ENCODE measurements at places on chromosomes 12 and 14.

GRCh38 chr14:68685419-68686204 is 107.3 kb downstream of the ZFP36L1 start:
- DNase-seq = peak; percentile 88

GRCh38 chr14:54446161-54446693 is 5.1 kb upstream of the CNIH1 start:
- peak; percentile 84 for DNase-seq

GRCh38 chr12:86663716-86664115 is 407.5 kb upstream of the MGAT4C start:
- DNase-seq = no peak

- DNase-seq = no peak
Observed at GRCh38 chr14:72553161-72553560, 340.7 kb downstream of the DPF3 start.

DNA sequence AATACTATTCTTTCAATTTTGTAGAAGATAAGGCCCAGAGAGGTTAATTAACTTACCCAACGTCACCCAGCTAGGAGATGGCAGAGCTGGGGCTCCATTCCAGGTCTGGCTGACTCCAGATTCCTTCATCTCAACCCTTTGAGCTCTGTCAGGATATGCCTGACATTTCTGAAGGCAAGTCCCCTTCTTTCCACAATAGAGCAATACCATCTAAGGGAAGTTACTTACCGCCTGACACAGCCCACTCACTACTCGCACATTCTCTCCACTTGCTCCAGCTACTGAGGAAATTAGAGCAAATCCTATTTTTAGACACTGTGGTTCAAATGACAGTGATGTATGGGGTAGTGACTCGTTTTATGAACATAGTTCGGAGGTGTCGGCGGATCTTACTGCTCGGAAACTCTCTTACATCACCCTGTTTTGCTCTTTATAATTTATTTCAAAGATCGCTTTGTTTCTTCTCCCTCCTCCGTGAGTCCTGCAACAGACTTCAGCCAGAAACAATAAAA is 2.0 kb upstream of the WSCD2 start:
- DNase-seq = no peak

DNA sequence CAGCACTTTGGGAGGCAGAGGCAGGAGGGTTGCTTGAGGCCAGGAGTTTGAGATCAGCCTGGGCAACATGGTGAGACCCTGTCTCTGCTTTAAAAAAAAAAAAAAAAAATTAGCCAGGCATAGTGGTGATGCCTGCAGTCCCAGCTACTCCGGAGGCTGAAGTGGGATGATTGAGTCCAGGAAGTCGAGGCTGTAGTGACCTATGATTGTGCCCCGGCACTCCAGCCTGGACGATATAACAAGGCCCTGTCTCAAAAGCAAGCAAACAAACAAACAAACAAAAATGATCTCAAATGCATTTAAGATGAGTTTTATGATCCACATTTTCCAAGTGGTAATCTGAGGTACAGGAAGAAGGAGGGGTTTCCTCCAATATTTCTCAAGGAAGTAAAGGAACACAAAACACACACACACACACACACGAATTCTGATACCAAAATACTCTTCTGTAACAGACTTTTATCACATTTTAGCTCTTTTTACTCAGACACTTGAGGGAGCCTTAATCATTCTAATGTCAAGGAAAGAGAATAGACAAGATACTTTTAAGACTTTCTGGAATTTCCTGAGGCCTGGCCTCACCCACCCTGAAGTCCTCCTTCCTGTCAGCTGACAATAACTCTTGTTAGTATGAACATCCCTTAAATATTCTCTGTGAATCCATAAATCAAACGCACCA is 44.4 kb upstream of the CERS5 start:
- DNase-seq = no peak

GRCh38 chr14:24670594-24670993 is 36.6 kb upstream of the GZMB start:
- no peak for DNase-seq

- no peak for DNase-seq
Observed at GRCh38 chr12:28023156-28023887, 50.8 kb upstream of the PTHLH start.

- DNase-seq = no peak
Observed at GRCh38 chr14:92074555-92074954, 31.8 kb downstream of the ATXN3 start.

- no peak for DNase-seq
Observed at GRCh38 chr12:101077791-101078528, 132.1 kb downstream of the SLC5A8 start.

DNA sequence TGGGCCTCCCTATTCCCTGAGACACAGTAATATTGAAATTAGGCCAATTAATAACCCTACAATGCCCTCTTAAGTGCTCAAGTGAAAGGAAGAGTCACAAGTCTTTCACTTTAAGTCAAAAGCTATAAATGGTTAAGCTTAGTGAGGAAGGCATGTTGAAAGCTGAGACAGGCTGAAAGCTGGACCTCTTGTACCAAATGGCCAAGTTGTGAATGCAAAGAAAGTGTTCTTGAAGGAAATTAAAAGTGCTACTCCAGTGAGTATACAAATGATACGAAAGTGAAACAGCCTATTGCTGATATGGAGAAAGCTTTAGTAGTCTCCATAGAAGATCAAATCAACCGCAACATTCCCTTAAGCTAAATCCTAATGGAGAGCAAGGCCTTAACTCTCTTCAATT is 140.8 kb downstream of the PTCSC3 start:
- no peak for DNase-seq

GRCh38 chr14:23130871-23131270 is 11.8 kb upstream of the CEBPE start:
- DNase-seq = no peak

- no peak for DNase-seq
Observed at GRCh38 chr12:111251787-111252186, 117.1 kb downstream of the PHETA1 start.

DNA sequence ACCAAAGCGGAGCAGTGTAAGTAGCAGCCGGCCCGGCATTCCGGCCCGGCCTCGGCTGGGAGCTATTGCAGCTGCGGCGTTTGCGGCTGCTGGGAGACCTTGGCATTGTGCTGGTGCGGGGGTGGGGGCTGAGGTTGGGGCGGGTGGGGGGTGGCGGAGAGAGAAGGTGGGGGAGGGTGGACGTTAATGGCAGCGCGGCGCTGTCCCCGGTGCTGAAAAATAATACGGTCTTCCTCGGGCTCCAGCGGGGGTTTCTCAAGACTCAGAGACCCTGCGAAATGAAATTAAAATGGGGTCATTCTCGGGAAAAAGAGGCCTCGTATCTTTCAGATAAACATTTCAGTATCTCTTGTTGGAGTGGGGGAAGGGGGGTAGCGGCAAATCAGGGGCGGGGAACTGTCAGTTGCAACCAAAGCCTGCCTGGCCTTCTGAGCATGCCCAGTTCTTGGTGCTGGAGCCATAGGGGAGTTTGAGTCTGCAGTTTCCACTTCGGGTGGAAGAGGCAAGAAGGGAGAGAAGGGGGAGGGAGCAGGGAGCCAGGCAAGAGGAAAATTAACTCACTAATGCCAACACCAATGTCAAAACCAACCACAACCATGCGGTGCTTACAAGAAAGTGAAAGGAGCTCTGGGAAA is 414 bp downstream of the UNC79 start:
- no peak for DNase-seq

- DNase-seq = no peak
Observed at GRCh38 chr14:61218767-61219166, 62.4 kb downstream of the TMEM30B start.

- peak; percentile 54 for DNase-seq
Observed at GRCh38 chr12:131044136-131044535, 90.4 kb downstream of the ADGRD1 start.

DNA sequence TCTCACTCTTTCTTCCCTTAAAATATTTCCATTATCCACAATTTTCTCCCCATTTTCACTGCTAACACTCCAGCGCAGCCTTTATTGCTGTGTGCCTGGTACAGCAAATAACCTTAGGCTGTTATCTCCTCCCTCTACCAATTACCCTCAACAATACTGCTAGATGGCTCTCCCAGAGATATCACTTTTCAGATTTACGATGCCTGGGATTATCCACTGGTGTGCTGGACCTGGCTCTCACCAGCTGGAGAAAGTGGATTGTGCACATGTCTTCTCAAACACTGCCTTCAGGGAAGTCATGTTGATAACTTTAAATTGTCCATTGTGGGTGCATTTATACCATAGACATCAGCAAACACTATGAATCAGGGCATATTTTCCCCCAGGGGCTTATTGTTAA is 101.9 kb upstream of the ADAMTS20 start:
- DNase-seq = no peak

DNA sequence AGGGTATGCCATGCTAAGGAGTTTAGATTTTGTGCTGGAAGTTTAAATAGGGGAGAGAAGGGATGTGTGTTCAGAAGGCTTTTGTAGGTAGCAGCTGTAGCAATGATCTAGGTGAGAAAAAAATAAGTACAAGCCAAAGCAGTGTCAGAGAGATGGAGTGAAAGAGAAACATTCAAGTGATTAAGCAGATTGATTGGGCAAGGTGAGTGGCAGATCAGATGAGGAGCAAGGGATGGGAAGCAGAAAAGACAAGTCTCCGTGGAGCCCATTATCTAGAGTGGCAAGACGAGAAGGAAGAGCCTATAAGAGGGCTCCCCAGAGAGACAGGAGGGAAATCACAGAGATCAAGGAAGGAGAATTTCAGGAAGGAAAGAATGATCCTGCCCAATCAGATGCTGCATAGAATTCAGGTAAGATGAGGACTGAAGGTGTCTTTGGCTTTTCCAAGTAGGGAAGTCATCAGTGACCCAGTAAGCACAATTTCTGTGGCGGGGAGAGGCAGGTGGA is 133.5 kb downstream of the ETV6 start:
- DNase-seq = no peak

- no peak for DNase-seq
Observed at GRCh38 chr12:14959463-14959862, 1.9 kb downstream of the ARHGDIB start.

GRCh38 chr14:90720832-90721231 is 95.4 kb downstream of the TTC7B start:
- DNase-seq = no peak

DNA sequence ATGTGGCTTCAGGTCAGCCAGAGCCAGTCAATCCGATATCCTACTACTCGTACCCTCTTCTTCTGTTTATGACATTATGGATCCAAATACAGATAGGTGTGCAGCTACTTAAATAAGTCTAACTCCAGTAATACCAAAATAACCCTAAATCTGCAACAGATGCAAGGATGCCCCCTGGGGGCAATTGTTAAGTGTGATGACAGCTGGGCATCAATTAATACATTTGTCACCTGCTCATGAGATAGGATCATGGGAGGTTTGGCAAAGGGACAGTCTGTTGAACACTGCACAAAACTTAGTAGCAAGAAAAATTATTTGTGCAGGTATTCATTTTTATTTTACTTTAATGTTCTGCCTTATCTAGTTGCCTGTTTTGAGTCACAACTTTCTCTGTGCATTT is 83.2 kb downstream of the SLC38A6 start:
- no peak for DNase-seq

- no peak for DNase-seq
Observed at GRCh38 chr12:43903686-43904085, 67.8 kb downstream of the TMEM117 start.

- DNase-seq = no peak
Observed at GRCh38 chr14:25303934-25304333, 254.0 kb upstream of the STXBP6 start.

DNA sequence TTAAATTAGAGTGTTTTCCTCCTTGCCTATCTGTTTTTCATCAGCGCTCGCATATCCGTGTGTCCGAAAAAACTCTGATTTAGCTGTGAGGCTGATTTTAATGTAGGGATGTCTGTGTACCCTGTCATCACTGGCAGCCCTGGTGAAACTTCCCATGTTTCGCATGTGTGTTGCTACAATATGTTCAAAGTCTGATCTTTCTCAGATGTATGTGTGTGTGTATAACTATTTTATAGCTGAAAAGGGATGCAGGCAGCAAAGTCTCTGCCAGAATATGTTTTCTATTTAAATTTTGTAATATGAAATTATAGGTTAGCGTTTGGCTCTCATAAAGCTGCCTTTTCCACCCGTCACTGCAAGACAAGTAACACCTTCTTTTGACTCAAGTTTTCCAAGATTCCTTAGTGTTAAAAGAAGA is 154.8 kb downstream of the TMTC2 start:
- no peak for DNase-seq

DNA sequence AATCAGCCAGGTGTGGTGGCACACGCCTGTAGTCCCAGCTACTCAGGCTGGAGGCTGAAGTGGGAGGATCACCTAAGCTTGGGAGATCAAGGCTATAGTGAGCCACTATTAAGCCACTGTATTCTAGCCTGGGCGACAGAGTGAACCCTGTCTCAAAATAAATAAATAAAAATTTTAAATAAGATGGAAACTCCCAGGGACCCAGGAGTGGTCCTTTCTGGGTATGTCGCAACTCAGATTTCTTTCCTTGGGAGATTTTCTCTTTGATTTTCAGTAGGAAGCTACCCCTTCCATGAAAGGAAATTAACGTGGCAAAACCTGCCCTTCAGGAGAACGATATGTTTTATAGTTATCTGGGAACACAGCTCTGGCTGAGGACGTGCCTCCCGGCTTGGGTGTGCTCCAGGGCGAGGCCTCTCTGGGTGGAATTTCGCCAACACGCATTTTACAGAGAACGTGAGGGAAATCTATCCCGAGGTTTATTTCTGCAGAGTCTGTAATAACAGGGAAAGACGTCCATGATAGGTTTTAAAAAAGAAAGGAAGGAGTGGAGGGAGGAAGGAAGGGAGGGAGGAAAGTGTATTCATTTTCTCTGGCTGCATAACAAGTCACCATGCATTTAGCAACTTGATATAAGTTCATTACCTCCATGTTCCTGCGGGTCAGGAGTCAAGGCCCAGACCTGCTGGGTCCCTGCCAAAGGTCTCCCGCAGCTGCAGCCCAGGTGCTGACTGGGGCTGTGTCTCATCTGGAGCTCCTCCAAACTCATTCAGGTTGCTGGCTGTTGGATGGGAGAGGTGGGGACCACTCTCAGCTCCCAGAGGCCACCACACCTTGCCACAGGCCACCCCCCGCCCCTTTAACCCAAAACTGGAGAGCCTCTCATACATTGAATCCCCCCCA is 80.6 kb upstream of the GSC start:
- no peak for DNase-seq

DNA sequence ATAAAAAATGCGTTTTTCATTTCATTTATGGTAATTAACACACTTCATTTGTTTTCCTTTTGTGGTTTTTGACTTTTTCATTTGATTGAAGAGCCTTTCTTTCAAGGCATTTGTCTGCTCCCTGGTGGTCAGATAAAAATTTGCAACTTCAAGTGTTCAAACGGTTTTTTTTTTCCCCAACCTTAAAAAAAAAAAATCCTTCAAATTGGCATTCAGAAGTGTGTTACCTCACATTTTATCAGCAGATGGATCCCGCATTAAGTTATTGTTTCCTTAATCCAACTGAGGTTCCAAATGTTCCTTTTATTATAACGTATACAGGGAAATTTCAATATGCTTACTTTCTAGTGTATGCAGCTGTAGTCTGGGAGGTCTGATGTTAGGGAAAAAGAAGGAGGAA is 47.2 kb downstream of the MYF5 start:
- no peak for DNase-seq
